ENCODE measurements at places on chromosomes 3 and 15.

- no peak for DNase-seq
Observed at GRCh38 chr3:78976200-78976599, 791.6 kb downstream of the ROBO1 start.

GRCh38 chr15:68383161-68384074 lies 48.5 kb downstream of the ITGA11 start:
- no peak for DNase-seq

GRCh38 chr3:110773413-110773954 lies 298.1 kb upstream of the NECTIN3 start:
- no peak for DNase-seq

DNA sequence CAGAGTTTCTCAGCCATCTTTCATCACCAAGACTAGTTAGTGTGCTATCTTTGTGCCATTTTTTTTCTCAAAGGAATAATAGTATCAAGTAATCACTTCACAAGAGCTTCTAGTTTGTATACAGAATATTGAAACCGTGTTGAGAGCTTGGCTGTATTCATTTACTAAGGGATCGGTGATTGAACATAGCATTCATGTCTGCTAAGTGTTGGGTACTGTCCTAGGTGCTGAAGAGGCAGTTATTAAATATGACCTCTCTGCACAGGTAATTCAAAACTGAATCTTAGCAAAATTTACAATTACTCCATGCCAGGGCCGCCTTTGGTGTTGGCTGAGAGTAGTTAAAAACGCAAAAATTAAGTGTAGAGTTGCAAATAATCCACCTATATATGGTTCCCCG lies 355.3 kb upstream of the RORA start:
- DNase-seq = no peak

- no peak for DNase-seq
Observed at GRCh38 chr15:33722005-33722672, 246.2 kb upstream of the CHRM5 start.

DNA sequence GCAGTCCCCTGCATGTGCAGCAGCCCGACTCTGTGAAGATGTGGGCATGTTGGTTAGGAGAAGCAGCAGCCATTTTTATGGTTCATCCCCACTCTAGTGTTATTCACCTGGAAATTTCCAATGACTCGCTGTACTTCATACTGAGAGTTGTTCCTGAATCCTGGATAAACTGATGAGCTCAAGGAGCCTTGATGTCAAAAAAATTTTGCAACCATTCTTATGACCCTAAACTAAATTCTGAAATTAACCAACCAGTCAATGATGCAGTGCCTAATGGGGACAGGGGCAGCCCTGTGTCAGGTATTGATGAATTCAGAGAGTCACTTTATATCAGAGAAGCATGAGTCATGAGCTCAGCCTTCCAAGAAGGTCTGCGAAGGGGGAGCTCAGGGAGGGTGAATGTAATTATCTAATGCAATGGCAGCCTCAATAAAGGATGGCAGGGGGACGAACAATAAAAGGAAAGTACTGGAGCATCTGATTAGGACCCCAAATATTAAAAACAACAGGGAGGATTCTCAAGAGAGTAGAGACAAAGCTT lies 108.4 kb upstream of the VEPH1 start:
- DNase-seq = no peak

DNA sequence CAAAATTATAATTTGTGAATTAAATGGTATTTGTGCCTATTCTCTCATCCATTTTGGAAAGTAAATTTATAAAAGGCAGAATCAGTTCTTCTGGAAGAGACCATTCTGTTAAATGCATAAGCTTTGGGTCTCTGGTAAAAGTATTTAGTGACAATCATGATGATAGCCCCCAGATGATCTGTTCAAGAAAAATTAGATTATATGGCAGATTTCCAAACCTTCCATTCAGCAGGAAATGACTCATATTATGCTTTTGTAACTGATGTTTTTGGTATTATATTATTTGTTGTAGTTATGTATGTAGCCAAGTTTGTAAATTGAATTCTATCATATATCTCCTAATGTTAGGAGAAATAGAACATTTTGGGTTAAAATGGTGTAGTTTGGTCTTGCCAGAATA lies 340.8 kb upstream of the DPH6 start:
- no peak for DNase-seq

All from NCI-H187 treated with DMSO at 0.1 percent for 48 hours (cell line).